Mesothelial cell of epicardium (in vitro differentiated cells): ENCODE measurements at places on chromosomes 4 and X.

- H3K4me1 ChIP-seq = no peaks in the 10 kb centered on the region
- no peak for DNase-seq
- no peaks in the 10 kb centered on the region for H3K36me3 ChIP-seq
- no peaks in the 10 kb centered on the region for H3K27me3 ChIP-seq
- H3K4me3 ChIP-seq = no peak overlapping the region
- H3K27ac ChIP-seq = no peak overlapping the region
Measured at GRCh38 chr4:91171217-91171616, 1044.0 kb downstream of the CCSER1 start.

- H3K4me3 ChIP-seq = no peak overlapping the region
- DNase-seq = no peak
- no peaks in the 10 kb centered on the region for H3K4me1 ChIP-seq
- H3K36me3 ChIP-seq = peaks cover 29% of the 10 kb centered on the region
- no peak overlapping the region for H3K27ac ChIP-seq
Measured at GRCh38 chrX:53595266-53595810, 91.2 kb downstream of the HUWE1 start.

DNA sequence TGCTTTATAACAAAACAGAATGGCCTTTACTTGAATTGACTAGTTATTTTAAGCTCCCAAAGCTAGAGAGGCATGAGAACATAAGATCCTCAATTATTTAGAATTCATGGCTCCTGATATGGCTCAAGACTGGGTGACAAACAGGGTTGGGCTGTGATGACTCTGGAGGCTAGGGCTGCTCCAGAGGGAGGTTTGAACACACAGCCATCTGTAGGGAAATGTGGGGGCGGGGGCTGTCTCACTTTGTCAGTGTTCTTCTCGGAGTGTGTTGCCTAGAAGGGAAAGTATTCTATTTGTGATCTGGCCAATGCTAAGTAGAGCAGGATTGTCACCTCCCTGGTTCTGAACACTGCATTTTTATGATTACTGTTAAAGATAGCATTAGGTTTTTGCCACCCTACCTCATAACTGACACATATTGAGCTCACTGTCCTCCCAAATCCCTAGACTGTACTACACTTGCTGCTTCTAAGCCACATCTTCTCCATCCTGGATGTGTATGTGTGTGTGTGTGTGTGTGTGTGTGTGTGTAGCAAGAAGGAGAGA is 45.9 kb downstream of the VSIG4 start:
- H3K27me3 ChIP-seq = no peaks in the 10 kb centered on the region
- H3K4me3 ChIP-seq = no peak overlapping the region

DNA sequence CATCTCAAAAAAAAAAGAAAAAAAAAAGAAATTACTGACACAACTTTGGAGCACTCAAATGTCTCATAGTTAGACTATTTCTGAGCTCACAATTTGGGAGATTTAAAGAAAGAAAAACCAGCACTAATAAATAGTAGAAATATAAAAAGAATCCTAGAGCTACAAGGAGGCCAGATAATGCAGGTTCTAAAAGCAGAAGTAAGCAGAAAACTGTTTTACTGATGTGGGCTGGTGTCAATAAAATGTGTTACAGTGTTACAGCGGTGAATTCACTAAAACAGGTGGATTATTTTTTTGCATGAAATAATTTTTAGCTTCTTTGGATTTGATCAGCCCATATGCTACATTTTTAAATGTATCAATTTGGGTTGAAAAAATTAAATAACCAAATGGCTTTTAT is 375.9 kb downstream of the GPM6A start:
- H3K36me3 ChIP-seq = no peaks in the 10 kb centered on the region
- H3K4me1 ChIP-seq = peaks cover 9% of the 10 kb centered on the region
- no peak for DNase-seq
- H3K4me3 ChIP-seq = no peak overlapping the region

- H3K36me3 ChIP-seq = no peaks in the 10 kb centered on the region
- peaks cover 12% of the 10 kb centered on the region for H3K4me1 ChIP-seq
- H3K27ac ChIP-seq = no peak overlapping the region
Measured at GRCh38 chr4:136301749-136302495, 1230.4 kb downstream of the PCDH18 start.

- H3K36me3 ChIP-seq = no peaks in the 10 kb centered on the region
- H3K27me3 ChIP-seq = peaks cover 9% of the 10 kb centered on the region
- H3K4me3 ChIP-seq = no peak overlapping the region
- peaks cover 13% of the 10 kb centered on the region for H3K4me1 ChIP-seq
Measured at GRCh38 chr4:73780243-73780642, 39.9 kb downstream of the CXCL8 start.

GRCh38 chr4:10456595-10457254 is 501 bp downstream of the ZNF518B start:
- peak overlapping the region; percentile 90 for H3K27ac ChIP-seq
- peaks cover 35% of the 10 kb centered on the region for H3K36me3 ChIP-seq
- H3K27me3 ChIP-seq = peaks cover 26% of the 10 kb centered on the region

GRCh38 chr4:16437836-16438235 is 211.6 kb upstream of the TAPT1 start:
- no peak overlapping the region for H3K27ac ChIP-seq
- H3K36me3 ChIP-seq = no peaks in the 10 kb centered on the region
- H3K27me3 ChIP-seq = peaks cover 29% of the 10 kb centered on the region
- H3K4me3 ChIP-seq = no peak overlapping the region

GRCh38 chrX:103562801-103563200 is 22.5 kb upstream of the TCEAL4 start:
- no peaks in the 10 kb centered on the region for H3K4me1 ChIP-seq
- no peak overlapping the region for H3K4me3 ChIP-seq
- no peaks in the 10 kb centered on the region for H3K36me3 ChIP-seq
- no peak for DNase-seq
- no peak overlapping the region for H3K27ac ChIP-seq

DNA sequence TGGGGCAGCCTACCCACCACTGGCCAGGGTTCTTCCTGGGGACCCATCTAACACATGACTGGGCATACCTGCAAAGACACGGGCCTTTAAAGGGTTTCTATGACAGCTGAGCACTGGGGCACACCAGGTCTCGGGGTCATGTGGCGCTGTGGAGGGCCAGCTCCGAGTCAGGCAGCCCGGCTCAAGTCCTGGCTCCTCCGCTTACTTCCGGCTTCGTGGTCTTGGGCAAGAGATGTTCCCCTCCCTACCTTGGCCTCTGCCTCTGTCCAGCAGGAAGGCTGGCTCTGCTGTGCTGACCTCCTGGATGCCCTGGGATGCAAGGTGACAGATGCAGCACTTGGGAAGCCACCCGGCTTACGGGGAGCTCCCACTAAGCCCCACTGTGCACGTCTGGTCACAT is 37.6 kb downstream of the HTRA3 start:
- peak; percentile 6 for DNase-seq
- no peak overlapping the region for H3K4me3 ChIP-seq
- peaks cover 5% of the 10 kb centered on the region for H3K36me3 ChIP-seq
- no peak overlapping the region for H3K27ac ChIP-seq

- peaks cover 26% of the 10 kb centered on the region for H3K27me3 ChIP-seq
- no peak for DNase-seq
- H3K4me1 ChIP-seq = no peaks in the 10 kb centered on the region
- H3K27ac ChIP-seq = no peak within 1 kb of the TSS
- H3K4me3 ChIP-seq = no peak within 1 kb of the TSS
- H3K36me3 ChIP-seq = no peaks in the 10 kb centered on the region
Measured at GRCh38 chr4:993111-994029, at the start of gene SLC26A1. SLC26A1 (minus strand) TSS chr4:993404; CDS start chr4:991703, 1,701 bp downstream.

GRCh38 chr4:8577972-8578371 is 2.2 kb upstream of the GPR78 start:
- no peak for DNase-seq
- no peak overlapping the region for H3K4me3 ChIP-seq
- H3K27ac ChIP-seq = no peak overlapping the region
- peaks cover 50% of the 10 kb centered on the region for H3K27me3 ChIP-seq
- H3K36me3 ChIP-seq = no peaks in the 10 kb centered on the region

- H3K27me3 ChIP-seq = peaks cover 46% of the 10 kb centered on the region
- no peaks in the 10 kb centered on the region for H3K36me3 ChIP-seq
- H3K4me3 ChIP-seq = no peak overlapping the region
- no peaks in the 10 kb centered on the region for H3K4me1 ChIP-seq
- no peak for DNase-seq
Measured at GRCh38 chr4:8830611-8831200, 40.9 kb downstream of the HMX1 start.

DNA sequence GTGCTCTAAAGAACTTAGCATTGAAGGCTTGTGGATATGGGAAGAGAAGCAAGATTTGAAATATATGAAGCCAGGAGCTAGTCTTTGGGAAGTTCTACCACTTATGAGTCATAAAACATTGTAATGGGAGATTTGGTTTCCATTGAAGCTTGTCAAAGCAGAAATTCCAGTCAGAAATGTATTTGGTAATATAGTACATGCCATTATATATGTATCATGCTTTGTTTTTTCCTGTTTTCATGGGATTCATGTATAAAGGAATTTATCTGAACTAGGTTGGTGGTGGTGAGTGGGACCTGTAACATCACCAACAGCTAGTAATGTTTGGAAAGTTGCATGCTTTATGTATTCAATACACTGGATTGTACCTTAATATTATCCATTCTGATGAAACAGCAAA is 14.6 kb upstream of the DCAF8L2 start:
- DNase-seq = no peak
- peaks cover 4% of the 10 kb centered on the region for H3K36me3 ChIP-seq
- H3K4me3 ChIP-seq = no peak overlapping the region
- no peaks in the 10 kb centered on the region for H3K27me3 ChIP-seq
- peaks cover 6% of the 10 kb centered on the region for H3K4me1 ChIP-seq

DNA sequence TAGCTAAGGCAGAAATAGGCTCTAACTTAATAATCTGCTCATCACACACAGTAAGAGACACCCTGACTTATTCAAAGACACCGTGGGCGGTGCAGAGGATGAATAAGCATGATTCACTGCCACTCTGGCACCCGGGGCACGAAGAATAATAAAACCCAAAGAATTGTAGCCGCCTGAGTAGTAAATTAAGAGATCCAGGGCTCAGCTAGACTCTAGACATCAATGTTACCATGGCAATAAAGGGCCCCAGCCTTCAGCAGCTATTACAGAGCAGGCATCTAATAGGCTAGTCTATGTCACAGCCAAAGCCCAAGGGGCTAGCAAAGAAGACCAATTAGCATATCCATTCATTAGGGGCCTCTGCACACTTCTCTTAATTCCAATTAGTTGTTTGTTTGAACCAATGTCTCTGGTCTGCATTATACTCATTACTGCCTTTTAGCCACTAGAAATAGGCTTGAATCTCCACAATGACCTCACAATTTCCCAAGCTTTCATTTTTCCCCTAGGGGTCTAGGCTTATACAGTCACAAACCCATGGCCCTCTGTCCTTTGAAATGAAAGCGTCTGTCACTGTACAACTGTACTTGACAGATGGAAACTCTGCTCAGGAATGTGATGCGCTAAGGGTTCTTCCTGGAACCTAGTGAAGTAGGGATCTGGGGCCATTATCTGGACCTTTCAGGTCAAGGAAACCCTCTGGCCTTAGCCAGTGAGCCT is 3.0 kb upstream of the ATP1B4 start:
- no peak overlapping the region for H3K27ac ChIP-seq
- no peak for DNase-seq
- H3K27me3 ChIP-seq = no peaks in the 10 kb centered on the region
- no peaks in the 10 kb centered on the region for H3K36me3 ChIP-seq

DNA sequence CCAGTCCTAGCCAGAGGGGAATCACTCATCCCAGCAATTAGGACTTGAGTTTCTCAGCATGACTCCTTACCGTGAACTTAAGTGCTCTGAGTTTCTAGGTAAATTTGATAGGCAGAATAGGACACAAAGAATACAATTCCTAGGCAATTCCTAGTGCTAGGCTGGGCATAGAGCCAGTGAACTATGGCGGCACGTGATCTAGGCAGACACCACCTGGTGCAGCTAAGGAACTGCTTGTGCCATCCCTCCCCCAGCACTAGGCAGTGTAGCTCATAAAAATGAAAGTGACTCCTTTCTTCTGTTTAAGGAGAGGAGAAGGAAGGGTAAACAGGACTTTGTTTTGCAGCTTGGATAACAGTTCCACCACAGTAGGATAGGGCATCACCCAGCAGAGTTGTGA is 736.3 kb upstream of the PCDH7 start:
- no peak overlapping the region for H3K27ac ChIP-seq
- H3K27me3 ChIP-seq = no peaks in the 10 kb centered on the region
- no peaks in the 10 kb centered on the region for H3K4me1 ChIP-seq
- no peak overlapping the region for H3K4me3 ChIP-seq

DNA sequence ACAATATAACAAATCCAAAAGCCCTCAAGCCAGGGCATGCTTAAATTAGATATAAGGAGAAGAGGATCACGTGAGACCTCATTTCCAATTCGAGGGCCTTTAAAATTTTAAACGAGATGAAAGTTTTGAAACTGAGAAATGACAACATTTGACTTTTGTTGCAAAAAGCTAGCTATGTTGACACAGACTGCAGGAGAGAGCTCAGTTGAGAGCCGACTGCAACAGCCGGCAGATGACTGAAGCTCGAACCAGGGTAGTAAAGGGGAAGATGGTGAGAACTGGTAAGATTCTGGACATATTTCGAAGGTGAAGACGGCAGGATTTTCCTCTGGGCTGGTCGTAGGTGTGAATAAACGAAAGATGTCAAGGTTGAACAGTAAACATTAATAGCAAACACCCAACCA is 773 bp downstream of the PRMT9 start:
- H3K36me3 ChIP-seq = peaks cover 9% of the 10 kb centered on the region
- peaks cover 18% of the 10 kb centered on the region for H3K4me1 ChIP-seq
- H3K27me3 ChIP-seq = no peaks in the 10 kb centered on the region
- DNase-seq = no peak

- DNase-seq = no peak
- no peaks in the 10 kb centered on the region for H3K27me3 ChIP-seq
- peaks cover 8% of the 10 kb centered on the region for H3K36me3 ChIP-seq
- peaks cover 41% of the 10 kb centered on the region for H3K4me1 ChIP-seq
- H3K27ac ChIP-seq = no peak overlapping the region
Measured at GRCh38 chr4:142358656-142359055, 487.4 kb downstream of the INPP4B start.

- no peaks in the 10 kb centered on the region for H3K36me3 ChIP-seq
- H3K27me3 ChIP-seq = no peaks in the 10 kb centered on the region
- no peaks in the 10 kb centered on the region for H3K4me1 ChIP-seq
- no peak overlapping the region for H3K27ac ChIP-seq
- DNase-seq = no peak
Measured at GRCh38 chrX:28491941-28492340, 95.3 kb upstream of the IL1RAPL1 start.

DNA sequence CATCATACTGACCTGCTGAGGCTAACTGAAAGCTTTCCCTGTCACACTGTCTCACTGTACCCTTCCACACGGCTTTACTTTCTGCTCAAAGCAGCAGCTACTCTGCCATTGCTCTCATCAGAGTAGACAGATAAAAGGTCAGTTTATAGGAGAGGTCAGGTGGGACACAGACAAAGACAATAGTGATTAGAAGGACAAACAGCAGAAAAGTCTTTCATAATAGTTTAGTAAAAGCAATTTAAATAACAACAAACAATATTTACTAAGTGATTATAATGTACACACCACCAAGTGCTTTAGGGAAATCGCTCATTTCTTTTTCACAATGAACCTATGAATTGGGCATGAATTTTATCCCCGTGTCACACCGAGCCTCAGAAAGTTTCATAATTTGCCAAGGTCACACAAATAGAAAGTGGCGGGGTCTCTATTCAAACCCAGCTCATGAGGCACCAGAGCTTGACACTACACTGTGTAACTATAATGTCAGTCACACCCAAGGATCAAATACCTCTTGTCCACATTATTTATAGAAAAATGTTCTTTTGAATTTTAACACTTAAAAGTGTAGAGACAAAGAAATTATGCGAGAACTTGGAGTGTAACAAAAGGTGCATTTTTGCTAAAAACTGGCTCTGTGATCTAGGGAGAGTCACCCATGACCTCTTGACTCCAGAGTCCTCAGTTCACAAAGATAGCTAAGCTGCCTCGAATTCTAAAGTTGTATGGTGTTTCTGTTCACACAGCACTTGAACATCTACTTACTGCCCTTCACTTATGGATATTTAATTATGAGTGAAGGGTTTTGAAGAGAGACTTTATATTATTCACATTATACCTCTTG is 24.5 kb upstream of the SORBS2 start:
- H3K4me1 ChIP-seq = peaks cover 25% of the 10 kb centered on the region
- no peaks in the 10 kb centered on the region for H3K27me3 ChIP-seq
